Activated effector memory CD4-positive, alpha-beta T cell treated with Interleukin-2 at 50 U/mL for 16 hours (primary cell): ENCODE measurements at places on chromosomes 3 and 15.

GRCh38 chr15:75545064-75545463 is 34.1 kb downstream of the PTPN9 start:
- DNase-seq: no peak

GRCh38 chr3:15456321-15456720 is 28.9 kb downstream of the EAF1 start:
- no peak for DNase-seq

GRCh38 chr3:49012441-49013017 is 5.3 kb downstream of the WDR6 start:
- no peak for DNase-seq

DNA sequence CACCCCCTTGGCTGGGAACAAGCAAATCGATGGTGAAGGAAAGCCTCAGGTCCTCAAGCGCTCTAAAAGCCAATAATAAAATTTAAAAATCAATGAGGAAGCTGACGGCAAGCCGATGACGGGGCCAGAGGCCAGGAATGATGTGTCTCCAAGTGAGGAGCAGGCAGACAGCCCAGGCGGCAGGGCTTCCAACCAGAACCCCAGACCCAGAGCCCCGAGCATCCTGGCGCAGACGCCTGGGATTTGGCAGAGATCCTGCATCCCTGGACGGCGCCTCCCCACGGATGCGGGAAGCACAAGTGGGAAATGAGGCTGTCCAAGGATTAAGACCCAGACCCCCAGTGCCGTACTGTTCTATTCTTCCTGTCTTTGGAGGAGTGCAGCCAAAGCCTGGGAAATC is 123.0 kb upstream of the PROK2 start:
- DNase-seq: no peak

GRCh38 chr3:66572938-66573710 is 72.3 kb upstream of the LRIG1 start:
- DNase-seq: no peak

GRCh38 chr3:89278302-89279025 is 171.0 kb downstream of the EPHA3 start:
- no peak for DNase-seq

- DNase-seq: no peak
These were observed 1.1 kb upstream of the CSK start for GRCh38 chr15:74780523-74781430.

DNA sequence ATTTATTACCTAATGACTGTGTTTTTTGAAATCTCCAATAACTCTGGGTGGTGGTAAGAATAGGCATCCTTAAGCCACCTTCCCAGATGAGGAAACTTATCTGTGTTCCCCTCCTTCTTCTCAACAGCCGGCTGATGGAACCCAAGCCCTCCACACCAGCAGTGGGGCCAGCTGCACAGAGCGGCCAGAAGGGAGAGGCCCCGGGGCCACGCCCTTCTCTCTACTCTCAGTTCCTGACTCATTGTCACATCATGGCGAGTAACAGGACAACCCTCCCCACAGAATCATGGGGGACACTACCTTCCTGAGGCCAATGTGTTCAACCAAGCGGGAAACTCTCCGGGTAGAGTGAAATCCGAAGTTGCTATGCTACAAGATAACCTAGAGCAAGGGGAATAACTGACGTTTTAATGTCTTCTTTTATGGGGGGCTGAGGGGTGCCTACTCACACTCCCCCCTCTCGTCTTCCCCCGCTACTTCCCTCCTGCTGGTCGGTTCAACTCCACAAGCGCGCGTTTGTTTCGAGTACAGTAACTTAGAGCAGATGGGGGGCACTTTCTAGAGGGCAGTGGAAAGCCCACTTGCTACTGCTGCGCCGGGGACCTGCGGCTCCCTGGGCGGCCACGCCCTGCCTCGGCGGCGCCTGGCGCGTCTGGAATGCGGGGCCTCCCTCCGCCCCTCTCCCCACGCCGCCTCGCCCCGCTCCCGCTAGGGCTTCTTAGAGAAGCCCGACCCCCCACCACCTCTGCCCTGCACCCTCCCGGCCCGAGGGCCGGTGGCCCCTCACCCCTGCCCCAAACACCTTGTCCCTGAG is 621 bp downstream of the ANXA2 start:
- DNase-seq: peak; percentile 41

- no peak for DNase-seq
These were observed 59.6 kb downstream of the ITGA11 start for GRCh38 chr15:68372291-68372811.

GRCh38 chr3:55161231-55161630 is 233.4 kb upstream of the LRTM1 start:
- no peak for DNase-seq

DNA sequence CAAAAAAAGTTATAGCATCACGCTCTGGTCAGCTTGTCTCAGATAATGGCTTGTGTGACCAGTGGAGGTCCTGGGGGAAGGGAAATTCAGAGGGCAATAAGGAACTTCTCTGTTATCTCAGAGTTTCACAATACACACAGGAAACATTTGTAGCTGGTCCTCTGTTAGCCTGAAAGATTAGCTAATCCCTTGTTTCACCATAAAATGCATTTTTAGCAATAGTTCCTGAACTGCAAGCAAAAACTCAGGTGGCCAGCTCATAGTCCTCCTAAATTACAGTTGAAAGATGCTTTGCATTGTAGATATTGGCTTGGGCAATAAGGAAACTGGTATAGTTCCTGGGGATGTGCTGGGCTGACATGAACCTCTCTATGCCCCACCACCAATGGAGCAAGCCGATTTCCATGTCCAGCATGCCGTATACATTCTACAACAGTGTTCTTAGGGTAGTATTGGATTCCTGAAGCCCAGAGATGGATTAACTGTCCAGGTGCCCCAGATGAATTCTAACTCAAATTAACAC is 141.5 kb upstream of the TBL1XR1 start:
- no peak for DNase-seq

- no peak for DNase-seq
These were observed 4.0 kb upstream of the SLC25A38 start for GRCh38 chr3:39378957-39379777.

DNA sequence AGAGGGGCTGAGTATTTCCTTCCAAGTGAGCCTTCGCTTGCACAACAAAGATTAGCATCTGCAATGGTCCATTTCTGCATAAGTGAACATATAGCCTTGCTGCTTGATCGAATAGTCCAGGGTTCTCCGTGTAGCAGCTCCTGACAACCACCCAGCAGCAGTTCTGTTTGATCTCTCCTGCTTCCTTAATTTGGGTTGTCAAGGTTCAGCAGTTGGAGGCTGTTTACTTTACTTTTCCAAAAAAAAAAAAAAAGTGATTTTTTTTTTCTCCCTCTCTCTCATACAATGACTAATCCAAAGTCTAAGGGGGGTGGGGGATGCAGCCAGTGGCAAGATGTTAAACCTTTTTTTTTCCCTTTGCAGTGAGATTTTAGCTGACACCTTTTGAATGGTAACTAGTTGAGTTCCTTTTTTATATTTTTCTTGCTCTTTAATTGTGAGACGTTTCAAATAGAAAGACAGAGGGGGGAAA is 3.6 kb downstream of the FOXP1 start:
- DNase-seq: no peak

DNA sequence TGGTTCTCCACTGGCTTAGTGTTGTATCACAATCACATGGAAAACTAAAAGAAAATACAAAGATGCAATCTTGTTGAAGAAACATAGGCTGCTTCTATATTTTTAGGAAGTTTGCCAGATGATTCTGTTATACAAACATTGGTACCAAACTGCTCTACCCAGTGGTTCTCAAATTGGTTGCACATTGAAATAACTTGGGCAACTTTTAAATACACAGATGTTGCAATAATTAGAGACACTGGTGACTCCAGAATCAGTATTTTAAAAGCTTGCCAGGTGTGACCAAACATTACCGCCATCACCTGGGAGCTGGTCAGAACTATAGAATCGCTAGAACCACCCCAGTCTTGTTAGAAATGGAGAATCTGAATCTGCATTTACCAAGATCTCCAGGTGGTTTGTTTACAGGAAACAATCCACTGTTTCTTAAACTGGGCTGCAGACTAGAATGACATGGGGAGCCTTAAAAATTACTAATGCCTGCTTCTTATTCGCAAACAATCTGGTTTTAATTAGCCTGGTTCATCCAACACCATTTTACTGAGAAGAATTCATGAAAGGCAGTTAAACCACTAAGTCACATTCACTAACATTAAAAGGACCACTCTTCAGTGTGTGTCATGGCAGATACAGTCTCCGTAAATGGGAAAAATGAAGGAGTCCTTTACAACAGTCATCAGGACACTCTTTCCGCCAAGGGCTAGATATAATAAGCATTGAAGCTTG is 76.5 kb downstream of the ACAP2 start:
- no peak for DNase-seq

DNA sequence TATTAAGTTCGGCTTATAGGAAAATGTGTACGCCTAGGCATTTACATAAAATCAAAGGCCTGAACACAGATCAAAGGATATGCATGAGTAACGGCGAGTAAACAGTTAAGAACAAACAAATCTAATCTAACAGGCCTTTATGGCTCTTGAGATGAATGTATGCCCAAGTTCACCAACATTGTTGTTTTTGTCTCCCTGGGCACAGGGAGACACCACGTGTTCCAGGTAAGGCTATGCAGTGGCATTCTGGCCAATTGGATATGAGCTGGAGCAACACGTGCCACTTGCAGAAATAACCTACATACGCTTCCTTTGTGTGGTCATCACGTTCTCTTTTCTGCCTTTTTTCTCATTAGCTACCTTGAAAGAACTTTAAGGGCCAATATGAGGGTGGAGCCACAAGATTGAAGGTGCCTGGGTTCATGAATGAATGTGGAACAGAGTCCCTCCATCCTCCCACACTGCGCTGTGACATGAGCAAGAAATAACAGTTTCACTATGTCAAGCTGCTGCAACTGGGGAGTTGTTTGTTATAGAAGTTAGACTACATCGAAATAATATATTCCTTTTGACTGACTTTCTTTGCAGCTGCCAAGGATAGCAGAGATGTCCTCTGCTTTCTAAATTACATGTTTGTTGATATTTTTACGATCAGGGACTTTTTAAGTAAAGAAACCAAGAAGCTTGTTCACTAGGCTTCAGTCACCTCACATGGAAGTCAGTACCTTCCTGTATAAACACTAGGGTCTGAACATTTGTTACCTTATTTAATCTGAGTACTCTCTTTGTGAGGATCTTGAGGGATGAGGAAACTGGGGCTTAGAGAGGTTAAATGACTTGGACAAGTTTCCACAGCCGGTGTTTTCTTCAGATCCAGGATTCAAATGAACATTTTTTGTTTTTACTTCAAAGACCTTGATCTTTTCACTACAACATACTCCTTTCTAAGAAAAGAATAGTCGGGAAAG is 427.5 kb upstream of the TBL1XR1 start:
- no peak for DNase-seq

DNA sequence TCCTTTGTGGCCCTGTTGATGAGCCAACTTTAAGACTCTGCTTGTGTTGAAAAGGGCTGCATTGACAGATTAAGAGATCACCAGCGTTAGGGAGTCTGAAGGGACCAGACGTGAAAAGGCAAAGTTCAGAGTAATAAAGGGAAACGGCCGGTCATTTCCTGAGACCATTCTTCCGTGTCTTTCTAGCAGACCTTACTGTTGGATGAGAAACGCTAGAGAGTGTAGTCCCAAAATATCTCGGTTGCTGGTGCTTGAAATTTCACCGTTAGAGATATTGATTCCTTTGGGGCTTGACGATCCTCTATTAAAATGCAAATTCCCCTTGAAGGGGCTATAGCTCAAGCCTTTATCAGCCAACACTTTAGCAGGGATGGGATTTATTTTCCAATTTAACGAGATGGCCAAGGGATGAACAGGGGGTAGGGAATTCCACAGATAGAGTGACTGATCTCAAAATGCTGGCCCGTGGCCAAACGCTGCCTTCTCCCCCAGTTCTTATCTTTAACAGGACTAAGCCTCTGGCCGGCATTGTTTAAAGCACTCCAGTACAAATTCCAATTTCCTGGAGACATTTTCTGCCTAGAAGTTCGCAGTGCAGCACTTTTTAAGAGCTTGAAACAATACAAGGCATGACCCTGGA is 250.4 kb downstream of the TJP1 start:
- no peak for DNase-seq

DNA sequence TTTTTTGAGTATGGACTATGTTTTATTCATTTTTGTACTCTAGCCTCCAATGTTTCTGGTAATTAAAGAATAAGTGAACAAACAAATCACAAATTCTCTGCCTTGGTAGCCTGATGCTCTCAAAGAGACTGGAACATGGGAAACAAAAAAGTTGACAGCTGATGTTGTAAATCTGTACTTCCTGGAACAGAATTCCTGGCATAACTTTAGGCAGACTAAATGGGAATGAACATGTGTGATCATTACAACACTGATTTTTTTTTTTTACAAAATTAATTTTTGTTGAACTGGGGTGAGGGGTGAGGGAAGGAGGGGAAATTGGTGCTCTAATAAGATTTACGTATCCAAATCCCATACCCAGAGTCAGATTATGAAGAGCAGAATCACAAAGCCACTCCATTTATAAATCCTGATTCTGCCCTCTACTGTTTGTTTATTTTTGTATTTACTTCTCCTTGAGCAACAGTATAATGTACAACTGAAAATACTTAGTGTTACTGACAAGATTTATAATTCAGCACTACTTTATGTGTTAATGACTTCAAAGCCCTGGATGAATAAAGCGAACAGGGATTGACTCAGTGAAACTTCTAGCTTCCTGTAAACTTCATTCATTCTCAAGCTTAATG is 165.0 kb downstream of the FRMD5 start:
- DNase-seq: no peak

DNA sequence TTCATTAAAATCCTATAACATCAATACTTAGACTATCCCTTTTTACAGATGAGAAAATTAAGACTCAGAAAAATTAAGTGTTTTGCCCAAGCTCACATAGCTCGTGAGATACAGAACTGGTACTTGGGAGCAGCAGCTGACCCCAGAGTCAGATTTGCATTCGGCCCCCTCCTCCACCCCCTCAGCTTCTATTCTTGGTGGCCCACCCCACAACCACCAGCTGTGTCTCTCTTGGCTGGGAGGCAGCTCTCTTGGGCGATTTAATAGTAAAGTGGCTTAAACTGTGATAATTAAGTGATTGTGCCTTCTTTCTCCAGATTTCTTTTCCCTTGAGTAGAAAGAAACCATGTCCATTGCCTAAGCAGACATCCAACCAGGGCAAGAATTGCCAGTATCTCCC is 203.6 kb upstream of the PDZRN3 start:
- DNase-seq: no peak

DNA sequence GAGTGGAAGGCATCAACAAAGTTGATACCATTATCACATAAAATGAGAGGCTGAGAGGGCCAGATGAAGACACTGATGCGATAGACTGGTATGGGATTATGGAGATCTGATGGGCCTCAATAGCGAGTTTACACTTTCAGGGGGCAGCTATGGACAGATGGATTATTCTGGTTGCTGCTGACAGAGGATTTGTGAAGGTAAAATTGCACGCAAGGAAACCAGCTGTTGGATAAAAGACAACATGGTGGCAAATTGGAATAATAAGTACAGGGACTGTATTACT is 203.9 kb downstream of the MBNL1 start:
- DNase-seq: no peak

- DNase-seq: no peak
These were observed 300.1 kb upstream of the LYSMD4 start for GRCh38 chr15:100033140-100033857.

- DNase-seq: no peak
These were observed 1010.1 kb downstream of the ROBO1 start for GRCh38 chr3:78757731-78758130.

GRCh38 chr15:98983334-98983733 is 24.3 kb downstream of the PGPEP1L start:
- no peak for DNase-seq
